ENCODE measurements at places on chromosomes 13 and 19.

DNA sequence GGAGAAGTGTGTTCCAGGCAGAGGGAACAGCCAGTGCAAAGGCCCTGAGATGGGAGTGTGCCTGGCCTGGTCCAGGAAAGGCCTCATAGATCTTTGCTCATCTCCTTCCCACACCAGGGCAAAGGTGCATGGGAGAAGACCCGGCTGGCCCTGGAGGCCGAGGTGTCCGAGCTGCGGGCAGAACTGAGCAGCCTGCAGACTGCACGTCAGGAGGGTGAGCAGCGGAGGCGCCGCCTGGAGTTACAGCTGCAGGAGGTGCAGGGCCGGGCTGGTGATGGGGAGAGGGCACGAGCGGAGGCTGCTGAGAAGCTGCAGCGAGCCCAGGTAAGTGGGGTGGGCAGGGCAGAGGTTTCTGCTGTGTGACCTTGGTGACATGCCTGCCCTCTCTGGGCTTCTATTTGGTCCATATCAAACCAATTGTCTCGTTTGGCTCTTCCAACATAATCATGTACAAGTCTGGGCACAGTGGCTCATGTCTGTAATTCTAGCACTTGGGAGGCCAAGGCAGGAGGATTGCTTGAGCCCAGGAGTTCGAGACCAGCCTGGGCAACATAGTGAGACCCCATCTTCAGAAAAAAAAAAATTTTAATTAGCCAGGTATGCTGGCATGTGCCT, 51.1 kb downstream of the KCNC3 start:
- no peak for DNase-seq

- no peak for DNase-seq
These were observed 234.9 kb downstream of the LMO7 start for GRCh38 chr13:75871059-75871458.

GRCh38 chr19:56639217-56639616, 3.7 kb upstream of the SMIM17 start:
- peak; percentile 66 for DNase-seq

DNA sequence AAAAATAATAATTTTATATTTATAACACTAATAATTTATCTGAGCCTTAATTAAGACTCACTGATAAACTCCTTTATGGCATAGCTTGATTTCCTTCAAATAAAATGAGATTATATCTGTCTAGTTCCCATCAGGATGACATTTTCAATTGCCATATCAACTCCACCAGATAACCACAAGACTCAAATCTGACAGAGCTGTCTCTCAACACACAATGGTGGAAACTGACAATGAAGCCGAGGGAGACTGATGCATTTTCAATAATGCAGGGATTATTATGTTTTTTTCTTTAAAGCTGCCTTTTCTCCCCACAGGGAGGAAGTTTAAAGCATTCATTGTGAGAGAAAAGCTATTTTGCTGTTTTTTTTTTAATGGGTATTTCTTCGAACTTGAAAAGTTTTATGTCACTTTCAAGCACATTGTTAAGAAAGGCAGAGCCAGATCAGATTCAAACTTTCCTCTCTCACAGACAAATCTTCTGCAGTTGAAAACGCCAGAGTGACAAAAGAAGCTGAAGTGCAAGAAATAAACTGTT, 1326.9 kb upstream of the MIR17HG start:
- no peak for DNase-seq

DNA sequence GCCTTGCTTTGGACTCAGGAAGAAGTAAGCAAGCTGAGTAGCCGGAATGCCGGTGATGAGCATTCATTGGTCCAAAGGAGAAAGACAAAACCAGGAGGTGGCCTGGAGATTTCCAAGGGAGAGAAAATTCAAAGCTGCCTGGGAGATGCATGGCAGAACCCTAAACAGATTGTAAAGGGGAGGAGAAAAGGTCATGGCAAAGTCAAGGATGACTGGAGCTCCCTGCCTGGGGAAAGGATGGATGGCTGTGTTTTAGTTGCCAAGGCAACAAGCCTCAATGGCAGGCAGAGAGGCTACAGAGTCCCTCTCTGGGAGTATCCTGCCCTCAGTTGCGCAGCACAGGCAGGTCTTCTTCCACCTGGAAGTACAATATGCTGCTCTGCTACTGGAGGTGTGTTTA, 134.0 kb downstream of the ENOX1 start:
- DNase-seq, result no peak

GRCh38 chr19:9296336-9296735, 13.3 kb downstream of the ZNF699 start:
- DNase-seq, result no peak

GRCh38 chr19:16851031-16851712, 22.0 kb downstream of the SIN3B start:
- no peak for DNase-seq

GRCh38 chr19:56301886-56302620, 12.6 kb downstream of the ZSCAN5A start:
- DNase-seq, result no peak
